Amygdala (tissue), 56 donors: ENCODE measurements at places on chromosomes 7 and 10.

- DNase-seq = no peak
Observed at GRCh38 chr10:128907155-128907941, 559.7 kb upstream of the MGMT start.

GRCh38 chr10:79488336-79488735 lies 24.0 kb upstream of the EIF5AL1 start:
- DNase-seq = no peak

- no peak for DNase-seq
Observed at GRCh38 chr7:121505540-121506182, 109.6 kb upstream of the FAM3C start.

- no peak for DNase-seq
Observed at GRCh38 chr7:31129067-31129466, 77.0 kb downstream of the ADCYAP1R1 start.

- no peak for DNase-seq
Observed at GRCh38 chr10:92014620-92015019, 91.0 kb downstream of the BTAF1 start.

- no peak for DNase-seq
Observed at GRCh38 chr7:112204499-112205342, 1.5 kb downstream of the DOCK4 start.

DNA sequence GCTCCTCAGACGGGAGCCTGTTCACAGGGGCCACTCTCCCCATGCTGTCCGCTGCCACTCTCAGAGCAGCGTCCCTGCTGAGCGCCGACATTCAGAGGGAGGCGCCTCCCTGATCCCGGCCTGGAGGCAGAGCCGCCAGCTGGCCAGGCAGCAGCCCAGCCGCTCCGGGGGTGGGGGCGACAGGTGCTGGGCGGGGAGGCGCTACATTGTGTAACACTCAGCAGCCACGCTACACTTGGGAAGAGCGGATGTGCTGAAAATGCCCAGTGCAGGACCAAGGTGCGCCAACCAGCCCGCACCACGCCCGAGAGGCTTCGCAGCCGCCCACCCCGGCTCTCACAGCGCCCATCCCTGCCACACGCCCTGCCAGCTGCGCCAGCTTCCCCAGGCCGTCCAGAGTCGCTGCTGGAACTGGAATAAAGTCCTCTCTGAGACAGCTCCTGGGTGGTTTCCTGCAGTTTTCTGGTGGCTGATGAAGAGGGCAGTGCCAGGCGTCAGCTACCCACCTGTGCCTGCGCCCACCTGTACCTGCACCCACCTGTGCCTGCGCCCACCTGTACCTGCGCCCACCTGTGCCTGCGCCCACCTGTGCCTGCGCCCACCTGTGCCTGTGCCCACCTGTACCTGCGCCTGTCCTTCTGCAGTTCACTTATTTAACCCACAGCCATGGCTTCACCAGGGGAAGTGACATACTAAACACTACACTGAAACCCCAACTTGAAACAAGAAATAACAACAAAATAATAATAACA lies 25.7 kb downstream of the STK32C start:
- DNase-seq = no peak

DNA sequence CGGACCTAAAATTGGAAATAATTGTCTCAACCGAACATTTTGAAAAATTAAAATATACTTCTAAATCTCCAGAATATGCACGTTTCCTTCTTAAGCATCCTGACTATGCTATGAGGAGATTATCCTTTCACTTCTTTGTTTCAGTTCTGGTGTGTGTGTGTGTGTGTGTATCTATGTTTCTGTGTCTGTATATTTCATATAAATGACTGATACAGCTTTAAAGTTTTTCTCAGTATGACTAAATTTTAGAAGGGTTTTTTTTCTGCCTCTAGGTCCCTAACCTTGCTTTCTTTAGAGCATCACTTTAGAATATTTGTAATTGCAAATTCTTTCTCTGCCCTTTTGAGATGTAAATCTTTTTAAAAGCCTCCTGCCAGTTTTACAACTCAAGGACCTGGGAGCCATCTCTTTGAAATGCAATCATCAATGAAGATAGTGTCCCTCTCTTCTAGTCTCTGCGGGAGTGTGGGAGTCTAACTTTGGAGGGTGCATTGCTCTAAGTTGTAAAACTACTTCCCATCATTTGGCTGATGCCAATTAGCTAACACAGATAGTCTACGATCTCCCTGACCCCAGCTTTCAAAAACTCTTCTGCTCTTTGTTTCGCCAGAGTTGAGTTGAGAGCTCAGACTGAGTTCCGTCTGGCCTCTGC lies 782.0 kb upstream of the ZWINT start:
- DNase-seq = no peak

DNA sequence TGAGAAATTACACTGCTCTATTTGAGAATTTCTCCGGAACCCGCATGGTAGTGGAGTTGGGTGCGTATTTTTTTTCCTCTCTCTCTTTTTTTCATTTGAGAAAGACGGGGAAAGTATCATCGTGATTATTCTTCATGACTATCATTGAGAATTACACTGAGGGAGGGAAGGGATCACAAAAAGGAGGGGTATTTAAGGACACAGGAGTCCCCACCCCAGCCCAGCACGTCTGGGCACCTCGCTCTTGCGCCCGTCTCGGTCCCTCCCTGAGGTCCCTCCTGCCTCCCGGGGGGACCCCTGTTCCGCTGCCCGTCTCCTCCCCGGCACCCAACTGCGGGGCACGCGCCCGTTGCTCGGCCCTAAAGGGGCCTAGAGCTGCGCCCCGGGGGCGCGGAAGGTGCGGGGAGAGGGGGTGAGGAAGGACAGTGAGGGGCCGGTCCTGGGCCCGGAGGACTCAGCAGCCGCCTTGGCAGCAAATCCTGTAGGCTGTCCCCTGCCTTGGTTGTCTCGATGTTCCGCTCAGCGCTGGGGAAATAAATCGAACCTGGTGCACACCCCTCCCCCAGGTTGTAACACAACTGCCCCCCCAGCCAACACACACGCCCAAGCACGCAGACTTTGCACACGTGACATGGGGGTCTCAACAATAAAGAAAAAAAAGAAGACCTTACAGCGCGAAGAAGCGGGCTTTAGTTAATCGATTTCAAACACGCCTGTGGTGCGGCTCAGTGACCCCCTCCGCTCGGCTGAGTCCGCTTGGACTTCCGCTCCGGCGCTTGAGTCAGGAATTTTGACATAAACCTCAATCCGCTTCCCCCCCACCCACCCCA lies 18.6 kb upstream of the GATA3 start:
- no peak for DNase-seq

DNA sequence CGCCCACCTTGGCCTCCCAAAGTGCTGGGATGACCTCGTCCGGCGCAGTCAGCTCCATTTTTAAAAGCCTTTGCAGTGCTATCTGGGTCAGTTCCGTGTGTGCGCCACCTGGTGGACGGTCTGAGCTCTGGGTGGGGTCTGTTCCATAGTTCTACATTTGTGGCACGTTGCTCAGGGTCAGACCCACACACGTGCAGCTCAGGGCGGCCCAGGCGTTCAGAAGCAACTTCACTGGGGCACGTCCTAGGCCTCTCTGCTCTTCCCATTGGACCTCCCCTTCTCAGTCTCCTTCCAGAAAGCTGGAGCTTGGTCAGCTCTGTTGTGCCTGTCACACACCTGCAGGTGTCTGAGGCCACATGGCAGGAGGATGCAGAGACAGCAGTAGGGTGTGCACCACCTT lies 137.9 kb downstream of the DNAJB6 start:
- no peak for DNase-seq

DNA sequence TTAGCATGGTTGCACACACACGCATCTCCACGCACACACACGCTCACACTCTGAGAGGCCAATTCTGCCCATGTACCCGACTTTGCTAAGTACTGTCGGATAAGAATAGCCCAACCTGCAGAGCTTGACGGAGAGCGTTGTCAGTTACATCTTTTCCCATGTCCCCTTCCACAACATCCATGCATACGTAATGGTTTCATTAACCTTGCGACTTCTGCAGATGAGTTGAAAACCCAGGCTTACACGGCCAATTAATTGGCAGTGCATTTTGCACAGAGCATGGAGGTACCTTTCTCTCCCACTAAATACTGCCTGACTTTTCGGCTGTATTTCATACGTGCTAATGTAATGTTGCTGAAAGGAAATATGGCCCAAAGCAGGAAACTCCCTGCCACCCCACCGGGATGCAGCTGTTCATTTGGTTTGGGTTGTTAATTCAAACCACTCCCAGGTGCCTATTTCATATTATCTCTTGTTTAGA lies 291.2 kb upstream of the HABP2 start:
- DNase-seq = no peak

DNA sequence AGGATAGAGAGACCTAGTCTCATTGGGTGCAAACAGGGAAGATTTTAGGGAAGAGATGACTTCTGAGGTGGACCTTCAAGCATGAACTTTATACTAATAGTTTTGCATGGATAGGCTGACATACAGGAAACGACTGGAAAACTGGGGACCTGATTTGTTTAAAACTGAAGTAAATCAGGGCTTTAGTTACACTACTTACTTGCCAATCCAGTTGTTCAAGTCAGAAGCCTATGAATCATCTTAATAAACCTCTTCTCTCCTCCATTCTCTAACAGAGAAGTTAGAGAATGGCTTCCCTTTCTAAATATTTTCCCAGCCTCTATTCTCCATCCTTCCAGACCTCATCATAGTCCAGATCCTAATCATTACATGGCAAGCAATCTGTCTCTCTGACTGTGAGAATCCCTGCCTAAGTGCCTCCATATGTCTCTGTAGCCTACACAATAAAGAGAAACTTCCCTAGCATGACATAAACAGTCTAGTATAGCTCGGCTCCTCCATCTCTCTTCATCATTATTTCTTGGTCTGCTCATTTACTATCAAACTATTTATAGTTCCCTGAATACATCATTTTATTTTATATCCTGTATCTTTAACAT lies 55.8 kb downstream of the PRKG1 start:
- DNase-seq = no peak

GRCh38 chr7:80588591-80588990 lies 49.9 kb upstream of the CD36 start:
- DNase-seq = no peak

DNA sequence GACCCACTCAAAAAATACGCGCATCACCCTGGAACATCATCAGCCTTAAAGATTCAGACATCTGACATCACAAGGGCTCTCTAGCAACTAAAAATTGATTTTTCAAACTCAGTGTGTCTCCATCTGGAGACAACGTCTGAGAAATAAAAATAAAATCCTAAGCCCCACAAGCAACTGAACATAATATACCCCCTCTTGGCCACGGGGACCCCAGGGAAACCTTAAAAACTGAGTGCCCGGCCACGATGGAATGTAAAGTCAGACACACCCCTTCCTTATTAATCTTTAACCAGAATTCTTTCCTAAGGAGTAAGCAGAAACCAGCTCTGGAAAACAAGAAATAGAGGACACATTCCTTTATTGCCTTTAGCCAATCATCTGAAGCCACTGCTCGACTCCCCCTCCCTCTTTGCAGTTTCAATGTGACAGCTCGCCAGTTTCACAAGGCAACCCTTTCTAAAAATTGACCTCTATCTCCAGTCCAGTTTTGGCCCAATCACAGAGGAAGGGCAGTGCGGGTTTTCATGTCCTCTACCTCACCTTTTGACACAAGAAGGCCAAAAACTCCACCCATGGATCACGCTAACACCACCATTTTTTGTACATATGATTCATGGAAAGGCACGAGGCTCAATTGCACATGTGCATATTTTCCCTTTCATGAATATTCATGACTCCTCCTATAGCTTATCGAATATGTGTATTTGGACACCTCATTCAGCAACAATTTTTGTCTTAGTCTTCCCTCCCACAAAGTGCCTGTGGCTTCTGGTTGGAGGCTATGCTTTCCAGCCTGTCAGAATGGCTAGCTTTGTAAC lies 24.2 kb downstream of the IFIT3 start:
- DNase-seq = no peak

DNA sequence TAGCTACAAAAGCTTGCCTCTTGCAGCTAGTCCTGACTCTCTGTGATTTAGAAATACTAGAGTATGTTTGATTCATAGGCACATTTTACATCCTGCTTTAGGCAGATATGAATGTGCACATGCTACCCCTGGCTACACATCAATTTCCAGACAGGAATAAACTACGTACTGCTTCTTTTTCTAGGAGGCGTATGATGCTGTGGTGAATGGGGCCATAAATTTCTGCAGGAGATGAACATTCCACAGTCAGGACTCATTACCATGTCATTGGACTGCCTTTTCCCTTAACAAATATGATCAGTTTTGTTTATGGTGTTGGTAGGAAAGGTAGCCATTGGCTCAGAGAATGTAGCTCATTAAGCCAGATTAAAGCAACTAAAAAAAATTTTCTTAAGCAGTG lies 50.1 kb upstream of the IFRD1 start:
- DNase-seq = no peak

GRCh38 chr7:135508883-135509588 lies 866 bp downstream of the CNOT4 start:
- DNase-seq = no peak

- no peak for DNase-seq
Observed at GRCh38 chr10:75771606-75772005, 340.2 kb downstream of the LRMDA start.

DNA sequence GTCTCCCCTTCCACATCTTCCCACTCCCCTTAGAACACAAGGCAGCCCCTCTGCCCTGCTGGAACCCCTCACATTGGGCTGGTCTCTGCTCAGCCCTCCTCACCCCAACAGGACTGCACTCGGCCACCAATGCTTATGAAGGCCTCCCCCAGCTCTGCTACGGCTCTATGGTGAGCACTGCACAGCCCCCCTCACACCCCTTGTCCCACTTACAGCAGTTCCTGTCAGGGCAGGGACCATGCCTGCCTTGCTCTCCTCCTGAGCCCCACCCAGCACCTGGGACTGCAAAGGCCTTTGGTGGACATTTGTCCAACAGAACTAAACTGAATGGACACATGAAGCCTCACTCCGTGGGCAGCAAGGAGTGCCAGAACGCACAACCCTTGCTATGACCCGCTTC lies 171.9 kb downstream of the GRID1 start:
- no peak for DNase-seq

GRCh38 chr10:58282615-58283014 lies 13.7 kb downstream of the CISD1 start:
- DNase-seq = no peak

GRCh38 chr10:26386781-26387180 lies 51.4 kb upstream of the APBB1IP start:
- no peak for DNase-seq

DNA sequence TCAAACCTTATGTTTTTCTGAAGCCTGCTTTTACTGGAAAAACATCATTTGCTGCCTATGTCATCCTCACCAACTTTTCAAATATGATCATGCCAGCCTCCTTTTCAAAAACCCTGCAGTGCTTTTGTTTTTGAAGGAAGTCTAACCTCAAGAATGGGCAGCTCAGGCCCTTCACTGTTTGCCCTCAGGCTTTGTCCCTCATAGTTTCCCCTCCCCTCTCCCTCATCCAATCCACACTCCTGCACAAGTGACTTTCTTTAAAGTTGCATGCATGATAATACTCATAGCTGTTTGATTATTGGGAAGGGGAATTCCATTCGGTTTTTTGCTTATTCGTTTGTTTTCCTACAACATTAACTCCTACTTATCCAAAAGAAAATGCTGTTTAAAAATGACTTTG lies 219.4 kb downstream of the SEMA3E start:
- no peak for DNase-seq

- no peak for DNase-seq
Observed at GRCh38 chr7:71135663-71136062, 3.7 kb downstream of the GALNT17 start.

- DNase-seq = no peak
Observed at GRCh38 chr7:47247132-47247531, 334.8 kb downstream of the TNS3 start.
